ENCODE measurements at places on chromosomes 3 and 15.

DNA sequence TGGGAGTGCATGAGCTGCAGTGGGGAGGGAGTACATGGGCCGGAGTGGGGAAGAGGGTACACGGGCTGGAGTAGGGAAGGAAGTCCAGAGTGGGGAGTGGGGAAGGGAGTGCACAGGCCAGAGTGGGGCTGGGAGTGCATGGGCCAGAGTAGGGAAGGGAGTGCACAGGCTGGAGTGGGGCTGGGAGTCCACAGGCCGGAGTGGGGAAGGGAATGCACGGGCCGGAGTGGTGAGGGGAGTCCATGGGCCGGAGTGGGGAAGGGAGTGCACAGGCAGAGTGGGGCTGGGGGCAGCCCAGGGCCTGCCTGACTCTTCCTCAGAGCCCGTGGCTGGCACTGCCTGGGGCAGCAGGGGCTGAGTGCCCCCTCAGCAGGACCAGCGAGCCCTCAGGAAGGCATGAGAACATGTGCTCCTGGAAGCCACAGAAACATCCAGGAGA lies 40.7 kb downstream of the KLF15 start:
- no peak for DNase-seq

- peak; percentile 61 for DNase-seq
These were observed 12.9 kb downstream of the OCA2 start for GRCh38 chr15:28086175-28086703.

GRCh38 chr15:60648928-60649679 lies 170.2 kb upstream of the ICE2 start:
- peak; percentile 17 for DNase-seq

DNA sequence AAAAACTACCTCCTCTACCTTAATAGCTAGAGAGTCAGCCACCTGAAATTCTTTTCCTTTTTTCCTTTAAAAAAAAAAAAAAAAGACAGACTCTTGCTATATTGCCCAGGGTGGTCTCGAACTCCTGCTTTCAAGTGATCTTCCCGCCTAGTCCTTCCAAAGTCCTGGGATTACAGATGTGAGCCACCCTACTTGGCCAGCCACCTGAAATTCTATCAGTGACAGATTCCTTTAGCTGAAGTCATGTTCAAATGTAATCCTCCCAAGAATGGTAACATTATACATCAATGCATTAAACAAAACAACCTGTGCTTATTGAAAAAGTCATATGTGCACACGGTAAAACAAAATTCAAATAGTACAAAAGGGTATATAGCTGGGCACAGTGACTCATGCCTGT lies 51.8 kb upstream of the ATOSA start:
- no peak for DNase-seq

DNA sequence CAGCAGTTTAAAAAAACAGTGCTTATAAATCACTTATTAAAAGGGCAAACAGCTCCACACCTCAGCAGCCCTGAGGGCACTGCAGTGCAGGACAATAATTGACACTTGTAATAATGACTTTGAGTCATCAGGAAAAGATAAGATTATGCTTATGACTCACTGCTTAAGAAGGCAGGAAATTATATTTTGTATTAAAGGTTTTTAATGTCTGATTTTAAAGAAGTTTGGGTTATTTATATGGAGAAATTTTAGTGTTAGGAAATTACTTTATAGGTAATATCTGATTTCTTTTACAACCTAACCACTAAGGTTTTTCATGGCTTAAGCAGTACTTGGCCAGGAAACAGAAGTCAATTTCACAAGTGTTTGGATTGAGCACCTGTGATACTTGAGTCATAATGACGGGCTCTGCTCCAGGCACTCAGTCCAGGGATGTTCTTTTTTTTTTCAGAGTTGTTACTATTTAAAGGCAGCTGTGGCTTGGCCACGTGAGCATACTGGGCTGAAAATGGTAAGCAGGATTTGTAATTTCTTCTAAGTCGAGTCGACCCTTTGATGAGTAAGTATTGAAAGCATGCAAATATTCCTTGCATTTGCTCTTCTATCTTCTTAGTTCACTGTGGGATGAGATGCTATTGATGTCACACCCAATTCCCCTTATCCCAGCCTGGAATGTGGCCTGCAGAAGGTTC lies 21.6 kb upstream of the SLC6A20 start:
- DNase-seq, result no peak

GRCh38 chr3:52769786-52770455 lies 819 bp downstream of the NEK4 start:
- no peak for DNase-seq

GRCh38 chr3:74713977-74714376 lies 99.5 kb upstream of the CNTN3 start:
- DNase-seq, result no peak

- DNase-seq, result peak; percentile 80
These were observed at the start of gene PLCL2 for GRCh38 chr3:16884748-16885592. PLCL2 (plus strand) TSS chr3:16884955; CDS start chr3:16885040, 85 bp downstream.

- no peak for DNase-seq
These were observed 3.5 kb upstream of the RNU5B-1 start for GRCh38 chr15:65300924-65301441.

GRCh38 chr15:39427705-39428104 lies 153.2 kb upstream of the THBS1 start:
- no peak for DNase-seq

DNA sequence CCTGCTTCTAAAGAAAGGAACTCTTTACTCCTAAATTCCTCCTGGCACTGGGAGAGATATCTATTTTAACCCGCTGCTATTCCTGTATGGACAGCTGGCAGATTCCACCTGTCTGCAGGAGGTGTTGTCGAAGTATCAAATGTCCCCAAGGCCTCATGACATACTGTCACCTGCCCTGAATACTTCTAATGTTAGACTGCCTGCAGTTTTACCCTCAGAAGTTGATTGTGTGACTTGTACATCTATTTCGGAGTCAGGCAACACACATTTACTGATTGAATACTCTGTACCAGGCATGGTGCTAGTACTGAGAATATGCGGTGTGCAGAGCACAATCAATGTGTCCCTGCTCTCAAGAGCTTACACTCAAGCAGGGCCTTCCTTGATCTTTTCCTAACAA lies 38.6 kb downstream of the PDZRN3 start:
- no peak for DNase-seq

GRCh38 chr15:62241135-62241770 lies 76.2 kb upstream of the C2CD4B start:
- no peak for DNase-seq

- no peak for DNase-seq
These were observed 103.4 kb downstream of the TPRG1 start for GRCh38 chr3:189275182-189275581.
